Muscle of leg (tissue), 16 donors: ENCODE measurements at places on chromosomes 2 and 18. TPM values are rescaled to one million over a fixed set of nuclear protein-coding genes. Genes with fewer than 3 reads are reported as not detected.

DNA sequence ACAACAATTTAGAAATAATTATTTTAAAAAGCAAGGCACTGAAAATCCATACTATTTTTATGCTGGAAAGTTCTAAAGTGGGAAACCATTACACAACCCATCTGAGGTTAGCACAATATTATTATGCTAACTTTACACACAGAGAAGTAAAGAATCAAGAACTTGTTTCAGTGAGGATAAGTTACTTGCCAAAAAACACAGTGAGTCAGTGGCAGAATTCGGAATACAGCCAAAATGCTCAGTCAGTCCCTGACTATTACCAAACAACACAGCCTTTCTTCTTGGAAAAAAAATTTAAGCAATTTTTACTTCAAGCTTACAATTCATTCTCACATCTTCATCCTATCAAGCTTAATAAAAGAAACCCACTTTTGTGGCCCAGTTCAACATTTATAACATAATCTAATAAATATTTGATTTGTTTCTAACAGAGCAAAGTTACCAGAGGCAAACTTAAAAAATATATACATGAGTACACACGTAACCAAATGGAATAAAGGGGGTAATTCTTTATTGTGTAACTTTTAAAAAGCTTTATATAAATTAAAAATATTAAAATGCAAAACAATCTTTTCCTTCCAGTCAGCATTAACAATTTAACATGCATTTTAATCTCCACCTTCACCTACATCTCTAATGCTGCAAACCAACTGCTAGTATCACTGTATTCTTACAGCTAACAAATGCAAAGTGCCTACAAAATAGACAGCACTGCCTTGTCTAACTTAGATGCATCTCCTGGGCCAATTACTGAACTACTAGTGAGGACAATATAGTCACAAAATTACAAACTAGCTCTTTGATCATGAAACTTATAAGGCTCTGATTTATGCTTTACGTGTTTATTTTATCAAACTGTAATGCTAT is 55.2 kb downstream of the CCDC88A start:
- peak; percentile 89 for DNase-seq

Gene OR6B2
- not detected for polyA plus RNA-seq

Gene NPPC
- polyA plus RNA-seq = 6.2 TPM

- no peak for DNase-seq
These were observed 602.3 kb downstream of the TMEM182 start for GRCh38 chr2:103364177-103364576.

Gene TWIST2
- 3.4 TPM for polyA plus RNA-seq

Gene APOB
- 0.33 TPM for polyA plus RNA-seq

DNA sequence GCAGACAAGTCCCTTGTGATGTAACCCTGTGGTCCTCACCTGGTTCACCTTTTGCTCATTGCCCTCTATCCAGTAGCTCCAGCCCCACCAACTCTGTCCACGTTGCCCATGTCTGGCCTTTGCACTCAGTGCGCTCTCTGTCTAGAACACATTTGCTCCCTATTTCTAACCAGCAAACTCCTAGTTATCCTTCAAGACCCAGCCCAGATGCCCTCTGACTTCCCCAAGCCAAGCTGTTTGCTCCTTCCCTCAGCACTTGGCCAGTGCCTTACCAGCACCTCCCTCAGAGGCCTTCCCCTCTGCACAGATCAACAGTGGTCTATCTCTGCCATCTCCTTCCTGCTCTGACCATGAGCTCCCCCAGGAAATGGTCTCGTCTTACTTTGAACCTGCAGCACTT is 137.7 kb downstream of the DYSF start:
- DNase-seq = no peak
